Progenitor cell of endocrine pancreas (in vitro differentiated cells): ENCODE measurements at places on chromosomes 13 and 19.
A peak's percentile ranks its signal among the peaks of the same experiment; 100 is the strongest.

GRCh38 chr13:105144936-105145335 is 1390.5 kb downstream of the EFNB2 start:
- DNase-seq = no peak

DNA sequence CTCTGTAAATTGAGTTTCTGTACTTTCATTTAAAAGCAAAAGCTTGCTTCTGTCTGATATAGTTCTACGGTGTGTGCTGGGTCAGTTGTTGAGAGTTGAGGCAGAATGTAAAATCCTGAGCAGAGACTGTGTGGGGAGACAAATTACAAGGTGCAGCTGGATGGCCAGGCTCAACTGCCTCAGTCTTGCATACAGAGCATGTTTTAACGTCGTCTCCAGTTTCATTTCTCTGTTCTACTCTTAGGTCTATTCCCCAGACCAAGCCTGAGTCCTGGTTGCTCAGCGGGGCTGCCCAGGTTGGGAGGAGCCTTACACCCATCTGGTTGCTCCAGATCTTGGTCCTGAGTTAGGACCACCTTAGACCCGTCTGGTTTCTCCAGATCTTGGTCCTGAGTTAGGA is 54.4 kb upstream of the MEDAG start:
- DNase-seq = no peak

- DNase-seq = no peak
Measured at GRCh38 chr19:38653028-38653571, 5.7 kb downstream of the ACTN4 start.

DNA sequence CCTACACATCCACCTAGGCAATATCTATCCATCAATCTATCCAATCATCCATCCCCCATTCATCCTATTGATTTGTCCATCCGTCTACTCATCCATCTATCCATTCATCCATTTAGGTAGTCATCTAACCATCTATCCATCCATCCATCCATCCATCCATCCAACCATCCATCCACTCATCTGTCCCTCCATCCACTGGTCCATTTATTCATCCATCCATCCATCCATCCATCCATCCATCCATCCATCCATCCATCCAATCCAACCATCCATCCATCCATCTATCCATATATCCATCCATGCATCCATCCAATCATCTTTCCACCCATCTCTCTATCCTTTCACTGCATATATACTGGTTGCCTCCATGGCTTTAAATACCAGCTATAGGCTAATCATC is 3.9 kb downstream of the KLK13 start:
- DNase-seq = no peak

DNA sequence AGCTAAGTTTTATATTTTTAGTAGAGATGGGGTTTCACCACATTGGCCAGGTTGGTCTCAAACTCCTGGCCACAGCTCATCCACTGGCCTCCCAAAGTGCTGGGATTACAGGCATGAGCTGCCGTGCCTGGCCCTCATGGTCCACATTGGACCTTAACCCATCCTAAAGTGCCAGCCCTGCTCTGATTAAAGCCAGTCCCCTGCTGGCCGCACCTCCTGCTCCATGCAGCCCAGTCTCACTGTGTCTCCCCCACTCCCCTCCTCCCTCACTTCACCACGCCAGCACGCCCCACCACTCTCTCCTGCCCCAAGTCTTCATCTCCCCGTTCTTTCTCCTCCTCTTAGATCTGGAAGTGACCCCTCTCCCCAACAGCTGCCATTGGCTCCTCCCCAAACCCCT is 16.7 kb upstream of the SDHAF1 start:
- DNase-seq = no peak

GRCh38 chr13:62088165-62088564 is 672.5 kb upstream of the PCDH20 start:
- no peak for DNase-seq

GRCh38 chr13:109869312-109870237 is 83.2 kb upstream of the IRS2 start:
- DNase-seq = no peak

DNA sequence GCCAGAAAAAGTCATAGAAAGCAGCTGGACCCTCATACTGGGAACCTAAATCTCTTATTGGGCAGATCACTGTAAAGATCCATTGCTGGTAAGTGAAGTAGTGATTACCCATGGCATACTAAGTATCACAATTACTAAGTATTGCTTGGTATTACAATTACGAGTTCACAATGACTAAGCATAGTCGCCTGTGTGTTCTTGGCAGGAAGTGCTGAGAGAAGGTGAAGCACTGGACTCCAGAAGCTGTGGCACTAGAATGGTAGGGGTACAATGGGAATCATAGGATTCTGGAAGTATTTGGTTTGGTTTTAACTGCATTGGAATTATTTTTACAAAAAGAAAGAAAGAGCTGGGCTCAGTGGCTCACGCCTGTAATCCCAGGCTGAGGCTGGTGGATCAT is 20.3 kb downstream of the LGALS16 start:
- no peak for DNase-seq

DNA sequence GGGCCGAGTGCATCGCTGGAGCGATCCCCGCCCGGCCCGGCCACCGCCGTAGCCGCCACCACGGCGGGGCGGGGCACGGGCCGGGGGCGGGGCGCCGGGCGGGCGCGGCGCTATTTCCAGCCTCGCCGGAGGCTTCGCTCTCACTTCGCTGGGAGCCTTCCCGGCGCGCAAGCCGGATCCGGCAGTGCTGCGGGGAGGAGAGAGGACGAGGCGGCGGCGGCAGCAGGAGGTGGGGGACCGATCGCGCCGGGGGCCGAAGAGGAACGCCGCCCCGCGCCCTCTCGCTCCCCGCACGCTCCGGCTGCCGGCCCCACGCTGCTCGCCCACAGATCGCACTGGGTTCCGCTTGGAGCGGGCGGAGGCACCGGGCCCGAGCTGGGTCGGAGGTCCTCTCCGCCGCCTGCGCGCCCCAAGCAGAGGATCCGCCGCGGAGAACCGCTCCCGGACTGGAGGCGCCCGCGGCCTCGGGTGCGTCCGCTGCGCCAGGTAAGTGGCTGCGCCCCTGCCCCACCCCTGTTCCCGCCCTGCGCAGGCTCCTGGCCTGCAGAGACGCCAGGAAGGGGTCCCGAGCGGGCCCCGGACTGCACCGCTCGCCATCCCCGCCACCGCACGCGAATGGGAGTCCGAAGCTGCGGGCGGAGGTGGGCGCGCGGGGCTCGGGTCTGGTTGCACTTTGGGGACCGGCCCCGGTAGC is at the start of gene CHST8:
CHST8 (plus strand) TSS at position 143 of the 694 bp plus-strand sequence. CDS start 67,309 bp downstream, outside the sequence.
- DNase-seq = peak; percentile 59

GRCh38 chr19:3821156-3821555 is 35.0 kb upstream of the MATK start:
- DNase-seq = no peak

DNA sequence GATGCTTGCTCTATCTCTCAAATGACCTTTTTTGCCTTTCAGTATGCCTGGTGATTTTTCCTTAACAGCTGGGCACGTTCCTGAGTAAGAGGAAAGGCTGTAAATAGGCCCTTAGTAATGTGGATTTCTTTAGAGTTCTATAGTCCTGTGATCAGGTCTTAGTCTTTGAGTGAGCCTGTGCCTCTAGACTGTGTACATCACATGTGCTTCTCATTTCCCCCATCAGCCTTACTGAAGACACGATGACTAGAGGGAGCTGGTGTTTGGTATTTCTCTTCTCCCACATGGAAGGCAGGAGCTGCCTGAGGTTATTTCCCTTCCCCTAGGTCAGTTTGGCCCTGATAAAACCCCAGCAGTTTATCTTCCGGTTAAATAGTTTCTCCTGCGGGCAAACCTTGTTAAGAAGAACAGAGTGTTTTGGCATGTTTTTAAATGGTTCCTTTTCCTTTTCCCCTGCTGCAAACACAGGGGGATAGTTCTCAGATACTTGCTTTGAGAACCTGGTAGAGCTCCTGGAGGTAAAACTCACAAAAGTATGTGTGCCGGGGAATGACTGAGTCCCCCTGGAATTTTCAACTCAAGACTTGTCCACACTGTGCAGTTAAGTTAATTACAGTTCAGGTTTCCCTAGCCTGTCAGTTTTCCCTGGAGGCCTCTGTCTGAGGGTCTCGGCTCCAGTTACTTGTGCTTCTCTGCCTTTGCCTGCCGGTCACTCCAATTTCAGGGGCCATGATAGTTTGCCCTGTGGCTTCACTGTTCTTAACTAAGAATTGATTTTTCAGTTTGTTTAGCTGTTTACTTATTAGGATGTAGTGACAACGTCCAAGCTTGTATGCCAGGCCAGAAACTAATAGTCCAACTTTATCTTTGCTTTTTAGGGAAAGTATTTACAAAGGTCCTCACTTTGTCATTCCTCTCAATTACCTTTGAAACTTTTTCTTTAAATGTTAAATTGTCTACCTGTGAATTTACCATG is 94.4 kb downstream of the URI1 start:
- DNase-seq = no peak

- no peak for DNase-seq
Measured at GRCh38 chr19:41577144-41577830, 1.3 kb downstream of the CEACAM21 start.

GRCh38 chr13:97004096-97004876 is 10.0 kb upstream of the OXGR1 start:
- no peak for DNase-seq

- no peak for DNase-seq
Measured at GRCh38 chr13:108677806-108678205, 48.4 kb downstream of the MYO16 start.

DNA sequence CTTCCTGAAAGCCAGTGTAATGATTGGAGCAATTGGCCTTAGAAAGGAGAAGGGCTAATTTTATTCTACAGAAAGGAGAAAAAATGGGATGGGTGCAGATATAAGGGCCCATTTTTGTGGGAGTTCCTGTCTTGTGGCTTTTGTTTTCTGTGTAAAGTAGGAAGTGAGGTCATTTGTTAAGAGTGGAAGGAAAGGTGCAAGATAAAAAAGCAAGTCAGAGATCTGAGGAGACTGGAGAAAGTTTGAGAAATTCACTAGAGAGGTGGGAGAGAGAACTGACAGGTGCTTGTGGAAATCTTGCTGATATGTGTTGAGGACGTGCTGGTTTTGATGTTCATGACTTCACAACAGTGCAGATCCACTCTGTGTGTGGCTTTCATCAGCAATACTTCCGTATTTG is 349.4 kb downstream of the DLEU7 start:
- DNase-seq = no peak

GRCh38 chr19:11023710-11024109 is 62.9 kb downstream of the SMARCA4 start:
- no peak for DNase-seq

- DNase-seq = no peak
Measured at GRCh38 chr13:50466456-50466855, 377.0 kb downstream of the DLEU7 start.

DNA sequence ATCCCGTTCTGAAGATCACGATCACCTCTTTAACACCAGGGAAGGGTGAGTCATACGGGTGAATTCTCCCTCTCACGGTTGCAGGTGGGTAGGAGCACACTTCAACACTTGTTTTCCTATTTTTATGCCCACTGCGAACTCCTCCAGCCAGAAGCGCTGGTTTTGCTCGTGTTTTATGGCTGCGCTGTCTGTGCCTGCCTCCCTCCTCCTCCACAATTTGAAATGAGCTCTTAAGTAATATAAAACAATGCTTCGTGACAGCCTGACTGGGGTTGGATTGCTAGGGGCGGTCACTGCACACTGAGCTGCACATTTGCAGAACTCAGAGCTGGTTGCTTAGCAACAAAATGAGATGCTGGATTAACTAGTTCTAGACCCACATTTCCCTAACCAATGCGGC is 12.9 kb downstream of the CCDC70 start:
- DNase-seq = no peak

DNA sequence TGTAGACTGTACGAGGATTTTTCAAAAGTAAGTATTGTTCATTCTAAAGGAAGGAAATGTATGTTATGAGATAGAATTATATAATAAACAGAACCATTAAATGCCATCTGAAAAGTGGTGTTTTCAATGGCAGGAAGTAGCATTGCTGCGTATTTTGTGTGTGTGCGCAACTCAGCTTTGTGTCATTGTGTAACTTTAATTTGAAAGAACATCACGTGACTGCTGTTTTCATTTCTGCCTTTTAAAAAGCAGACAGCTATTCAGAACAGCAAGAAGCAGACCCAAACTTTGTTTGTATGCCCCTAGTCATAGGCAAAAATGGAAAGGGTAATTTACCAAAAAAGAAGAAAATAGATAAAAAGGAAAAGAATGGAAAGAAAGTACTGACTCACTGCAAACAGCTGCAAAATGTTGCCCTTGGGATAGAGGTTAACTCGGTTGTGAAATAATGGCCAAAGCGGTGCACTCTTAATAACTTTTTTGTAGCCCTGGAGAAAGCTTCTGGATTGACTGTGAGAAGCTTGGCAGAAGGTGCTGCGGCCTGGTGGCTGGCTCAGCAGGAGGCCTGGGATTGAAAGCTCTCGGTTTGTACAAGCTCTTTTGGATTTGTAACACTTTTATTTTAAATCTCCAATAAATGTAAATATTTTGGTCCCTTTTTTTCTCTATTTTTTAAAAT is 97.3 kb downstream of the GGACT start:
- no peak for DNase-seq

GRCh38 chr19:48443731-48444128 is 2.1 kb upstream of the GRWD1 start:
- DNase-seq = no peak

GRCh38 chr19:38512277-38512676 is 78.8 kb downstream of the RYR1 start:
- no peak for DNase-seq

DNA sequence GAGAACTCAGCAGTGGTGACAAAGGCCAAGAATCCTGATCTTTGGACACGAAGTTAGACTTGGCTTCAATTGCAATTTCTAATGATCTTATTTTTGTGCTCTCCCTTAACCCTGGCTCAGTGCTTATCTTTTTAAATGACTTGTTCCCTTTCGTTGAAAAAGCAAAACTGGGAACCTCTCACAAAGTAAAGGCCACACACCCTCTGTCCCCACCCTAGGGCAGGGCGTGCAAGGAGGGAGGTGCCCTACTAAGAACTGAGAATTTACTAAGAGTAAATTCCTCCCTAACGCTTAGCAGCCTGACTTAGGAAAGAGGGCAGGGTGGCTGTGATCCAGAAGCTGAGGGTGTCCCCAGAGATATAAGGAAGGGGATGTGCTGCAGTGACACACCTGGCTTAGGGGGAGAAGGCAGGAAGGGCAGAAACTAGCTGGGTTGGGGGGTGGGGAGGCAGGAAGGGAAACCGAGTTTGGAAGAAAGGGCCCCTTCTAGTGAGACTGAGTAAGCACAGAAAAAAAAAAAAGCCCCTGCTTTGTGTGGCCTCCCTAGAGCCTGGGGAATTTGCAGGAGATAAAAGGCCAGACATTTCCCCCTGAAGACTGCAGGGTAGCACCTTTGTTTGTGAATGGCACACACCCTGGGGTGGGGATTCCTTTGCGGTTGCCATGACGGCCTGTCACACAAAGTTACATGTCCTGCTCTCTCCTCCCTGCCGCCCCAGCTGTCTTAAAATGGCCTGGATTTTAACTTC is 435.1 kb downstream of the EFNB2 start:
- no peak for DNase-seq

GRCh38 chr13:113413178-113413897 is 40.0 kb downstream of the ADPRHL1 start:
- DNase-seq = no peak

DNA sequence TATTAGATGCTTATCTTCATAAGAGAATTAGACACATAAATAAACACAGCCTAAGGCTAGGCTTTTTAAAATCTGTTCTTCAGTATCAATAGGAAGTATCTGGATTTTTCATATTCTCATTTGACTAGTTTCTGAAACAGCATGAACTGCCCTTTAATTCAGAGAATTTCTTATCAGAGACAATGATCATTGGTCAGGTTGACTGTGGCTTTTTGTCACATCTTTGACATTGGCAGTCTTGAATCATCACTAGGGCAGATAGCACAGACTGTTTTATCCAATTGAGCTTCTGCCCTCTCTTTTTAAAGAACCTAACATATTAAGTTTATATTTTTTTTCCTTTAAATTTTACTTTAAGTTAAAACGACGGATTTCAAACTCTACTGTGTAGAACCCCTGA is 59.6 kb downstream of the DPY19L3 start:
- DNase-seq = no peak
